ENCODE measurements at places on chromosomes 3 and 15.

DNA sequence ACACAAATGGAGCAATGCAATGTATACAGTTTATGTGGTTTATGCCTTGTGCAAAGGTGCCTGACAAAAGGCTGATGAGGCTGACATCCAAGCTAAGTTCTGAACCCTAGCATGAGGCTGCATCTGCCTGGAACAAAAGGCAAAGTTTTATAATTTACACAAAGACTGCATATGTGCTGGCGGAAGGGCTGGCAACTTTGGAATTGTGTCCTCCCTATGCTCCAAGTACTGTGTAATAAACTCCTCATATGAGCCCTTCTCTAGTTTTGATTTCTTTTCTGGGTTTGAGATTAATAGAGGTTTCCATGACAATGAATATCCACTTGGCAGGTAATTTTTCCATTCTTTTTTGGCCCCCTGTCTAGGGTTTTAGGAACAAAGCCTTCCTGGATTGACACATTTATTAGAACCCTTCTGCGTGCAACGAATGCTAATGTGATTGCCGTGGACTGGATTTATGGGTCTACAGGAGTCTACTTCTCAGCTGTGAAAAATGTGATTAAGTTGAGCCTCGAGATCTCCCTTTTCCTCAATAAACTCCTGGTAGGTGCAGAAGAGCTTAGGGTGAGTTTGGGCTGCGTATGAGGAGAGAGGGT is 10.8 kb downstream of the PLA1A start:
- no peak for DNase-seq

DNA sequence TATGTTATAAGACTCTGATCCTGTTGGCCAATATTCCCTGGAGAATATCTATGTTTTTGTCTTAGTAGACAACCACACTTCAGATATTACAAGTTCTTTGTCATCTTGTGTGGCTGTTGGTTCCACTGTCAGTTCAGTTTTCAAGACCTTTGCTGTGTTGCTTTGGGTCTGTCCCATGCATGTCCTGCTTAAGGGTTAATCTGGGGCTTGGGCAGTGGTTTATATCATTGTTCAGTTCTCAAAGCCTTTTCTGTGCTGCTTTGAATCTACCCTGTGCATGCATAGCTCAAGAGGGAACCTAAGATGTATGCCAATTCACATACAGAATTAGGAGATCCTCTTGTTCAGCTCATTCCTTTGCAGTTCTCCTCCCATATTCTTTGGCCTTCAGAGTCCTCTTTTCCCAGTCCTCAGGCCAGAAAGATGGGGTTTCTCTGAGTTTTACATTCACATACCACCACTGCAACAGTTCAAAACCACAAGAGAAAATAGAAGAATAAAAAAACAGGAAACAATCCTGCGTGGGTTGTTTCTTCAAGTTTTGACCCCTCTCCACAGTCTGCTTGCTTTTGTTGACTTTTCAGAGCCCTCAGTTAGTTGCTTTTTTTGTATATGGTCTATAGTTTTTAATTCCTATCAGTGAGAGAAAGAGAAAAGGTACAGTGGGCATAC is 21.6 kb downstream of the BUB1B start:
- DNase-seq = no peak

DNA sequence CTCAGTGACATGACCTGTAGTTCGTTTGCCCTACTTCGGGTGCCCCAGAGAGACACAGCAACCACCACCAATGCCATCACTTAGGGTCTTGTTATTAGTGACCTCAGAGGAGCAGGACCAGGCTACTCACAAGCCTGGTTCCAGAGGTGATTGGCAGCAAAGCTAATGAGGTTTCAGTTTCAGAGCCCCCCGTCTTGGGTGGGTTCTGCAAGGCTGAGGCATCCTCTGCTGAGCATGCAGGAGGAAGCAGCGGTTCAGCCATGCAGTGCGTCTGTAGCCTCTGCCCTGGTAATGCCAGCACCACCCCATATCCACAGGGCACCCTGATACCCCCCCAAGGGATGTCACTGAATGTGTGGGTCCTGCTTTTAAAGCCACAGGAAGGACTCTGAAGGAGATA is 39.0 kb upstream of the ITGA11 start:
- no peak for DNase-seq

DNA sequence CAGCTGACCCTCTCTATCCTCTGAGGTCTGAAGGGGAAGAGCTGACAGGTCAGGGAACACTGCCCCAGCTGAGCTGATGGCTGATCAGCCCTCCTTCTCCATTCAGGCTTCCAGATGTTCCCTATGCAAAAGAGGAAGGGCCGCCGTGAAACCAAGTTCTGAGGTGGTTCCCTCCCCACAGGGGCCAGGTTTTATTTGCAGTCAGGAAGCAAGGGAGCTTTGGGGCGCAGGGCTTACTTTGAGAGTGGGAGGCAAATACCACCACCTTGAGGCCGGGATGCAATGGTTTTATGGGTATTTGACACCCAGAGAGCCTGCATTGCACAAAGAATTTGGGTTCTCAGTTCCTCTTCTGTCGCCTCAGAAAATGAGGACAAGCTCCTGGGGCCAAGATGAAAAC is 186.9 kb downstream of the ARRDC4 start:
- no peak for DNase-seq

GRCh38 chr3:67044955-67045354 is 46.8 kb downstream of the KBTBD8 start:
- DNase-seq = no peak
